Ovary (tissue), 10 donors: ENCODE measurements at places on chromosomes 16 and 17. TPM values are rescaled to one million over a fixed set of nuclear protein-coding genes. Genes with fewer than 3 reads are reported as not detected.

Gene GINS2
- polyA plus RNA-seq, result 1.6 TPM

Gene EPOP
- polyA plus RNA-seq, result 0.50 TPM

Gene SLFN12
- polyA plus RNA-seq, result 10.3 TPM

Gene TMC8
- polyA plus RNA-seq, result 0.94 TPM

Gene TMED6
- polyA plus RNA-seq, result not detected

DNA sequence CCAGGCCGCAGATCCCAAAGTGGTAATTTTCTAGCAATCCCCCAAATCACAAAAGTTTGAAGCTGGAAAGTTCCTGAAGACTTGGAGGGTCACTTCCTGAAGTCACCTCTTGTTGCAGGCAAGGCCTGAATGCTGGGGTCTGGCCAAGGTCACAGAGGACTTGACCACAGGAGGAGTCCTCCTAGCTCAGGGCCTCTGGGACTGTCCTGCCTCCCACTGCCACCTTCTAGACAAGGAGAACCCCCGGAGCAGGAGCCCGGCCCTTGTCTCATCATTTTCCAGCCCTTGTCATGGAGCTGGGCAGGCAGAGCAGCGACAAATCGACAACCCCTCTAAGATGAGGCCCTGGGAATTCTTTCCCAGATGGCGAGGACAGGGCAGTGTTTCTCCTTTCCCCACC is 330 bp downstream of the CDH16 start:
- H3K27ac ChIP-seq, result no peak overlapping the region
- H3K27me3 ChIP-seq, result no peaks in the 10 kb centered on the region
- no peak for DNase-seq
- peaks cover 3% of the 10 kb centered on the region for H3K4me1 ChIP-seq
- H3K4me3 ChIP-seq, result no peak overlapping the region
- H3K36me3 ChIP-seq, result no peaks in the 10 kb centered on the region

- H3K4me3 ChIP-seq, result no peak overlapping the region
- no peak overlapping the region for H3K27ac ChIP-seq
- H3K27me3 ChIP-seq, result no peaks in the 10 kb centered on the region
- no peaks in the 10 kb centered on the region for H3K4me1 ChIP-seq
- no peak for DNase-seq
Observed at GRCh38 chr17:47641202-47641601, 8.5 kb upstream of the KPNB1 start.

- peaks cover 52% of the 10 kb centered on the region for H3K4me1 ChIP-seq
- H3K27me3 ChIP-seq, result no peaks in the 10 kb centered on the region
- no peak overlapping the region for H3K4me3 ChIP-seq
- DNase-seq, result peak; percentile 96
Observed at GRCh38 chr17:77423589-77424451, 283.1 kb downstream of the SEC14L1 start.

DNA sequence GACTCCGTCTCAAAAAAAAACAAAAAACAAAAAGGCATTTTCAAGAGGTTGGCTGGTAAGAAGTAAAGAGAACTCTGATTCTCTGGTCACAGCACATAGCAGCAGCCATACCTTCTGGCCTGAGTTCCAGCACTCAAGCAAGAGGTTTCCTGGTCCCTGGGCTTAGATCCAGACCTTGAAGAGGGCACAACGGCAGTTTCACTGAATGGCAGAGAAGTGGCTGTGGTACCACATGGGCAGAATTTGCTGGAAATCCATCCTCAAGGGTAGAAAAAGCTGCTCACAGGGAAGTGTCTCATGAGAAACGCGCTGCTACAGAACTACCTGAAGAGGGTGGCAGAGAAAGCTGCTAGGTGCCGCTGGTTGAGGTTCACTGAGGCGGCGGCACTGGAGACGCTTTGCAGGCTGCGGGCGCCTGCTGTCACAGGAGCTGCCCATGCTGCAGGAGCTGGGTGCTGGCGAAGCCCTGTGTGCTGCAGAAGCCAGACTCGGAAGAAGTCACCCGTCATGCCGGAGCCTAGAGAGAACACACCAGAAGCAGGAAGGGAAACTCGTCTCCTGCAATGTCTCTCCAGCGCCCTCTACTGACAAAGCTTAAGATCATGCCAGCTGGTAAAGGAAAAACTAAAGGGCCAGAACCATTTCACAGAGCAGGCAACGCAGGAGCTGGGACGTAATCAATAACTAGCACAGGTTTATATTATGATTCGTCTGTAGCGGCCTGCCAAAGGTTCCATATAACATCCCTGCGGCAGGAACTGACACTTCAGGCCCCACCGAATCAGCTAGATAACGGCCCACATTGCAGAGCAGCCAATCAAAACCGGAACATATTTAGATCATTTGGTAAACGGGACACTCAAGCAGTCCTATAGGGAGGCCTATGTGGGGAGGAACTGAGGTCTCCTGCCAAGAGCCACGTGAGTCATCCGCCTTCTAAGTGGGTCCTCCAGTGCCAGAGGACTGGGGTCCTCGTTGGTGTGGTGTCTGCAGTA is 5.4 kb upstream of the ZNF213 start:
- H3K27me3 ChIP-seq, result no peaks in the 10 kb centered on the region
- peak overlapping the region; percentile 17 for H3K27ac ChIP-seq
- H3K4me1 ChIP-seq, result peaks cover 5% of the 10 kb centered on the region
- peak; percentile 71 for DNase-seq

- H3K27me3 ChIP-seq, result no peaks in the 10 kb centered on the region
- no peaks in the 10 kb centered on the region for H3K36me3 ChIP-seq
- H3K4me1 ChIP-seq, result peaks cover 21% of the 10 kb centered on the region
- no peak overlapping the region for H3K27ac ChIP-seq
Observed at GRCh38 chr17:83099570-83100181, 20.3 kb downstream of the METRNL start.

DNA sequence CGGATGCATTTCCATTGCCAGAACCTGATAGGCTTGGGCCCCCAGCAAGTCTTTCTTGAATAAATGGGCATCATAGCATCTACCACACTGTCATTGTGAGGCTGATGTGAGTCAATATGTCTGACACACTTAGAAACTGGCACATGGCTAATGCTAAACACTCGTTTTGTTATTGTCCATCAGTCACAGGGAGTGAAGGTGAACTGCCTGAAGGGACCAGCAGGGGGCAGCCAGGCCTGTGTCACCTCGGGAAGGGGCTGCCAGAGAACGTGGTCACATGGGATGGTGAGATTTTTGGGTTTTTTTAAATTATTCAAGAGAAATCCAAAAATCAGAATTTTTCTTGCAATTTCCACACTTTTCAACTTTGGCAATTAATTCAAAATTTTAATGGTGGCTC is 831 bp upstream of the RCVRN start:
- no peak overlapping the region for H3K27ac ChIP-seq
- DNase-seq, result no peak
- H3K27me3 ChIP-seq, result no peaks in the 10 kb centered on the region
- no peaks in the 10 kb centered on the region for H3K36me3 ChIP-seq
- H3K4me1 ChIP-seq, result no peaks in the 10 kb centered on the region
- H3K4me3 ChIP-seq, result no peak overlapping the region

DNA sequence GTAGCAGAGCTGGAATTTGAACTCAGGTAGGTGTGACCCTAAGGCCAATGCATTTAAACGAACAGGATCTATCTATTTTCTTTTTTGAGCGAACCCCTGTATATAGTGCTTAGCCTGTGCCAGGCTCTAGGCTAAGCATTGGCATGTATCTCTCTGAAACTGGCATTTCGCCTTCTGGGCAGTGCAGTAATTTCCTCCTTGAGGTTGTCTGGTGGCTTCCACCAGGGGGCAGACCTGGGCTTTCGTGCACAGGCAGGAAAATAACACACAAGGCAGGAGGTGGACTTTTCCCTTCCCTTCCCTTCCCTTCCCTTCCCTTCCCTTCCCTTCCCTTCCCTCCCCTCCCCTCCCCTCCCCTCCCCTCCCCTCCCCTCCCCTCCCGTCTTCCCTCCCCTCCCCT is 34.4 kb upstream of the PRKCB start:
- no peak for DNase-seq
- no peaks in the 10 kb centered on the region for H3K36me3 ChIP-seq
- no peak overlapping the region for H3K27ac ChIP-seq
- H3K4me3 ChIP-seq, result no peak overlapping the region

DNA sequence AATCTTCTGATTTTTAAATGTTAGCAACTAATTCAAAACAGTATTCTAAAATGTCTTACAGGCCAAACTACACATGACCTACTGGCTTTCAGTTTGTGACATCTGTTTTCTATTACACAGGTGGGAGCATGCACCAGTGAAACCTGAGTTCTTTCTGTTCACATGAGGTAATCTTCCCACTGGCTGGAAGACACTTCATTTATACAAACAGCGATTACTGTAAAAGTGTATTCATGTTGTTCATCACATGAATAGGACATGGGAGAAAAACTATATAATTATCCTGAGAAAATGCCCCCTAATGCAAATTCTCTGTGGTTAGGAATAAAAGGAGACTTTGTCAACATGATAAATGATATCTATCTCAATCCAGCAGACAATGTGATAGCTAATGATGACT is 11.1 kb upstream of the PIK3R5 start:
- no peak overlapping the region for H3K4me3 ChIP-seq
- H3K36me3 ChIP-seq, result no peaks in the 10 kb centered on the region
- H3K27me3 ChIP-seq, result no peaks in the 10 kb centered on the region

GRCh38 chr17:83190004-83190385 is 110.6 kb downstream of the METRNL start:
- peaks cover 23% of the 10 kb centered on the region for H3K4me1 ChIP-seq
- no peak for DNase-seq

DNA sequence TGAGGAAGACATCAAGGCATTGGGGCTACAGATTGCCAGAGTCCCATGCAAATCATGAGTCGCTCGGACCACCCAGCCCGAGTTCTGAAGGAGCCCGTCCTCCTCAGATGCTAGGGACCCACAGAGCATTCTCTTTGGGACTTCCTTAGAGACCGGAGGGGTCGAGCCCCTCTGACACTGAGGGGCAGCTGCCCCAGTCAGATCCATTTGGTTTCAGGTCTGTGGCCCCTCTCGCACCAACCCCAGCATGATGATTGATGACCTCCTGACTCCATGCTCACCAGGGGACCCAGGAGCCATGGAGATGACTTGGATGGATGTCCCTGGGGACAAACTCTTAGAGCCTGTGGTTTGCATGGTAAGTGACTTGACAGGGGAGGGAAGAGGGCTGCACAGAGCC is 8.0 kb downstream of the PDF start:
- no peak overlapping the region for H3K27ac ChIP-seq
- no peak overlapping the region for H3K4me3 ChIP-seq
- DNase-seq, result no peak
- no peaks in the 10 kb centered on the region for H3K36me3 ChIP-seq

GRCh38 chr17:69870751-69871199 is 204.2 kb upstream of the KCNJ16 start:
- no peak overlapping the region for H3K27ac ChIP-seq
- no peak for DNase-seq
- H3K4me1 ChIP-seq, result no peaks in the 10 kb centered on the region
- H3K4me3 ChIP-seq, result no peak overlapping the region
- no peaks in the 10 kb centered on the region for H3K27me3 ChIP-seq

DNA sequence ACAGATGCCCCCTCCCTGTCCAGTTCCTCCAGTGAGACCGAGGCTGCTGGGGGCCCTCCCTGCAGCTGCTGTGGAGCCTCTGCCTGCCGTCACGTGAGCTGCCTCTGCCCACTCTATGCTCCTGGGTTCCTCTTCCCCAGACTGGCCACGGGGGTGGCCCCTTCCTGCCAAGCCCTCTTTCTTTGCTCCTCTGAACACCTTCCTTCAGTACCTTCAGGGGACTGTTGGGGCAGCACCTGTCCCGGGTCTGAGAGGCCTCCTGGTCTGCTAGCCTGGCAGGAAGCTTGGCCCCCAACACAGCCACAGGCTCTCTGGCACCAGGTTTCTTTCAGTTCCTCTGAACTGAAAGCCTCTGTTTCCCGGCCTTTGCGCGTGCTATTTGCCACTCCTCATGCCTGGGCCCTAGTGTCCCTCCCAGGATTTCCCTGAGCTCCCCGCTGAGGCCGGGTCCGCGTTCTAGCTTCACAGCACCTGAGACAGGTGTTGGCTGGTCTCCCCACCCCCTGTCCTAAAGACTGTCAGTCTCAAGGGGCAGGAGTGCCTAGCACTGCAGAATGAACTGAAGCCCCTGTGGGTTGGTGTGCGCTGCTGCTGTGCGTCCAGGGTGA is 6.6 kb upstream of the ATP6V0C start:
- H3K27me3 ChIP-seq, result no peaks in the 10 kb centered on the region
- H3K4me1 ChIP-seq, result no peaks in the 10 kb centered on the region
- H3K36me3 ChIP-seq, result no peaks in the 10 kb centered on the region
- H3K4me3 ChIP-seq, result no peak overlapping the region
- no peak overlapping the region for H3K27ac ChIP-seq

DNA sequence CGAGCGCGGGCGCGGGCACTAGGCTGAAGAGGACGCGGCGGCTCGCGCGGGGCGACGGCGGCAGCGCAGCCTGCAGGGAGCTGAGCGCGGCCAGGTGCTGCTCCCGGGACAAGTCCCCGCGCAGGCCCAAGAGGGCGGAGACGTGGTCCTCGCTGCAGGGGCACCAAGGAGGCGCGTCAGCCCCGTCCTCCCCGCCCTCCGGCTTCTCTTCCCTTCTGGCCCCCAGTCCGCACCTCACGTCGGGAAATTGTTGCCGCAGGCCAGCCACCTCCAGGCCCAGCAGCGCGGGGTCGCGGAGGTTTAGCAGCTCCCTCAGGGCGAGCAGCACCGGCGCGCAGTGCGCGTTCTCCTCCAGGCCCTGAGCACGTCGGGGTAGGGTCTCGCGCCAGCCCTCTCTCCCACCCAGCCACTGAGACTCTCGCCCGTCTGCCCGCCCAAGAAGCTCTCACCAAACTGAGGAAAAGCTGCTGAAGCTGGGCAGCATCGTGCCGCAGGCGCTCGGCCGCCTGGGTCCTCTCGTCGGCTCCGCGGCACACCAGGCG is 761 bp upstream of the MATCAP1 start:
- H3K36me3 ChIP-seq, result no peaks in the 10 kb centered on the region
- peak overlapping the region; percentile 97 for H3K27ac ChIP-seq
- H3K4me3 ChIP-seq, result peak overlapping the region; percentile 83
- no peak for DNase-seq
- peaks cover 3% of the 10 kb centered on the region for H3K4me1 ChIP-seq

GRCh38 chr16:35463358-35463757 is 2003.9 kb downstream of the TP53TG3F start:
- H3K4me1 ChIP-seq, result no peaks in the 10 kb centered on the region
- H3K36me3 ChIP-seq, result no peaks in the 10 kb centered on the region
- H3K27ac ChIP-seq, result no peak overlapping the region
- no peak for DNase-seq
- no peak overlapping the region for H3K4me3 ChIP-seq

GRCh38 chr17:82349287-82349701 is 9.8 kb upstream of the TEX19 start:
- H3K27me3 ChIP-seq, result no peaks in the 10 kb centered on the region
- H3K4me3 ChIP-seq, result no peak overlapping the region
- peaks cover 3% of the 10 kb centered on the region for H3K4me1 ChIP-seq
